ENCODE measurements at places on chromosomes 7 and 10.

- DNase-seq = no peak
Measured at GRCh38 chr10:73584737-73585136, 6.4 kb downstream of the USP54 start.

DNA sequence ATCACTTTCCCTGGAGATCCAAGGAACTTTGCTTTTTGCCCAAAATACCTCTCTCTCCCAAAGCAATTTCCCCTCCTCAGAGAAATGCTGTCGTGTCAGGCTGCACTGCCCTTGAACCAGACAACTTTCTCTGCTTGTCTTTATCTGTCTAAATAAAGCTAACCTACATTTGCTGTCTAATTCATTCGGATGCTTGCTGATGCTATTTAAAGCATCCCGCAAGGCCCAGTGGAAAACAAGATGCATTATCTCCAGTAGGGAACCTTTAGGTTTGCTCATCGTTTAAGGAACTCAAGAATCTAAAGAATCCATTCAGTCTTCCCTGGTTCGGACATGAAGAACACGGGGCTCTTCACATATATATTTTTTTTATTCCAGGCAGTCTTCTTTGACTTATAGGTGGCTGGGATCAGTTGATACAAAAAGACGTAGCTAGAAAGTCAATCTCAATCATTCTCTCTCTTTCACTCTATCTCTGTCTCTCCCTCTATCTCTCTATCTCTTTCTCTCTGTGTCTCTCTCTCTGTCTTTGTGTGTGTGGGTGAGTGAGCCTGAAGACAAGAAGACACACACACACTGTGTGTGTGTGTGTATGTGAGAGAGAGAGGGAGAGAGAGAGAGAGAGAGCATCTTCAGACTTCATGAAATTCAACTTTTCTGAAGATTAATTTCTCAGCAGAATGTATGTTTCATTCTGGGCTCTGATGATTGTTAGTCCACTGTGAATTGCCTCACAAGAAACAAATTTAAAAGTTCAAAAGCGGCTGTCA, 92.8 kb upstream of the MKLN1 start:
- no peak for DNase-seq

DNA sequence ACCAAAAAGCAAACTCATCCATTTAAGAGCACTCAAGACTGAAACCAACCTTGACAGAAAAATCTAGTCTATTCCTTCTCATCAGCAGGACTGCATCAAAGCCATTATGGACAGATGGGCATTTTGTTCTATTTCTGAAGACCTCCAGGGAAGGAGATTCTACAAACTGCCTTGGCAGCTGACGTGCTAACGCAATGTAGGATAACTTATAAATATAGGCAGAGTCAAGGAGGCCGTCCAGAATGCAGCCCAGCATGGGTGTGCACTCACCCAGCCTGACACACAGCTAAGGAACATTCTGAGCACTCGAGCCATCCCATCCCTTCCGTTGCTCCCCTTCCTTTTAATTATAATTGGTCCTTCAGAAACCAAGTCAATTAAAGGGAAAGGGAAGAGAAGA, 25.3 kb upstream of the NEBL start:
- DNase-seq = no peak

DNA sequence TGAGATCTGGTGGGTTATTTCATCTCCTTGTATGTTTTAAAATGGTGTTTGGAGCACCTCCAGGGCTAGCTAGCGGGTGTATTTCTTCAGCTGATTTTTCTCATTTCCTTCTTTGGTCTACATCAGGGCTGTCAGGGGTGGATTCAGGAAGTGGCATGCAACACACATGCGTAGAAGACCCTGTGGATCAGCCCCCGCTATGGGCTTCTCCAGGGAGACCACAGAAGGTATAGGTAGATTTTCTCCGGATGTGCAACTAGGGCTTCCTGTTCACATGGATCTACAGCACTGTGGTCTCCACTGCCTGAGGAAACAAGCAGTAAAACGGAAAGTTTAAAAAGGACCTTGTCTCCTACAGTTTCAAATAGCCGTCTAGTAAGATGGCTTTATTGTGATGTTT, 10.4 kb downstream of the NUB1 start:
- peak; percentile 68 for DNase-seq

GRCh38 chr7:44218418-44219201, 17.8 kb downstream of the YKT6 start:
- DNase-seq = no peak

DNA sequence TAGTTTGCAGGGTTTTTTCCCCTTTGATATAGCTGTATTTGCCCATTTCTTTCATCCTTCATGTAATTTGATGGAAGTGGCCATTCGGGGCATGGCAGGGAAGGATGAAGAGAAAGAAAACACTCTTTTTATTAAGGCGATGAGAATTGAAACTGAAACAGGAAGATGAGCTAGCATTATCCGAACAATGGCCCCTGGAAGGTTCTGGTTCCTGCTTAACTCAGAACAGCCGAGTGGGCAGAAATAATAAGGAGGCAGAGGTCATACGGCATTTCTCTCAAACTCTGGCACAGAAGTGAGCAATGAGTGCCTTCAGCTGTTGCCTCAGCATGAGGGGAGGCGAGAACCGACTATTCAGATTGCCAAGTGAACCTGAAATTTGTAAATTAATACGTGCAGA, 113.2 kb upstream of the MYO3A start:
- no peak for DNase-seq

- no peak for DNase-seq
Measured at GRCh38 chr7:155865830-155866525, 53.7 kb upstream of the SHH start.

DNA sequence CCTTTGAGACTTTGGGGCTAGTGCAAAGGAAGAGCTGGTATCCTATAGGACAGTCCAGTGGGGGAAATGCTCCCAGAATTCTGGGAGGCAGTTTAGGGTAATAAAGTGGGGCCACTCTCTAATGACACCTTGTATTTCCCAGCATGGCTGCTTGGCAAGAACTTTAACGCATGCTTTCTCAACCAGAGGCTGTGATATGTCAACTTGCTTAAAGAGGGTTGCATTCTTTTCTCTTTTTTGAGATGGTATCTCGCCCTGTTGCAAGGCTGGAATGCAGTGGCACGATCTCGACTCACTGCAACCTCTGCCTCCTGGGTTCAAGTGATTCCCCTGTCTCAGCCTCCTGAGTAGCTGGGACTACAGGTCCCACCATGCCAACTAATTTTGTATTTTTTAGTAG, 38.4 kb downstream of the ALDH18A1 start:
- DNase-seq = no peak

- DNase-seq = peak; percentile 29
Measured at GRCh38 chr7:97179454-97180104, 62.1 kb downstream of the SDHAF3 start.

GRCh38 chr10:117472872-117473271, 69.7 kb upstream of the EMX2 start:
- no peak for DNase-seq

- no peak for DNase-seq
Measured at GRCh38 chr7:112365551-112365950, 84.7 kb upstream of the IFRD1 start.

GRCh38 chr7:139047970-139048369, 12.1 kb upstream of the ZC3HAV1L start:
- no peak for DNase-seq

- DNase-seq = no peak
Measured at GRCh38 chr7:17402628-17403278, 104.3 kb downstream of the AHR start.

GRCh38 chr10:60906411-60906810, 37.6 kb downstream of the RHOBTB1 start:
- DNase-seq = no peak

GRCh38 chr10:36391405-36391804, 734.0 kb upstream of the ANKRD30A start:
- no peak for DNase-seq

DNA sequence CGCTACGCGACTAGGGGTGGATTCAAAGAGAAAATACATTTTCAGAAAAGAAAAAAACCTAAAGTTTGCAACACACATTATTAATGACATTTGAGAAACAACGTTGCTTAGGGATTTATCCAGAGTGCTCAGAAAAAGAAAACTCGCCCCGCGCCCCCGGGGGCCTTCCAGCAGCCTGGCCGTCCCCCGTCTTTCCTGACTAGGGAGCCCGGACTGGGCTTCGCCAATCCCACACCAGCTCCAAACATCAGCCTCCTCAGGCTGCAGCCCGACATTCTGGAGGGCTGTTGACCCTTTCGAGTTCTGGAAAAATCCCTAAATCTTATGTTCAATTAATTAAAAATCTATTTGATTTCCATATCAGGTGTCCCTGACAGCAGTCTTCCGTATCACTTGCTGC, 48.6 kb downstream of the CLEC2L start:
- no peak for DNase-seq

DNA sequence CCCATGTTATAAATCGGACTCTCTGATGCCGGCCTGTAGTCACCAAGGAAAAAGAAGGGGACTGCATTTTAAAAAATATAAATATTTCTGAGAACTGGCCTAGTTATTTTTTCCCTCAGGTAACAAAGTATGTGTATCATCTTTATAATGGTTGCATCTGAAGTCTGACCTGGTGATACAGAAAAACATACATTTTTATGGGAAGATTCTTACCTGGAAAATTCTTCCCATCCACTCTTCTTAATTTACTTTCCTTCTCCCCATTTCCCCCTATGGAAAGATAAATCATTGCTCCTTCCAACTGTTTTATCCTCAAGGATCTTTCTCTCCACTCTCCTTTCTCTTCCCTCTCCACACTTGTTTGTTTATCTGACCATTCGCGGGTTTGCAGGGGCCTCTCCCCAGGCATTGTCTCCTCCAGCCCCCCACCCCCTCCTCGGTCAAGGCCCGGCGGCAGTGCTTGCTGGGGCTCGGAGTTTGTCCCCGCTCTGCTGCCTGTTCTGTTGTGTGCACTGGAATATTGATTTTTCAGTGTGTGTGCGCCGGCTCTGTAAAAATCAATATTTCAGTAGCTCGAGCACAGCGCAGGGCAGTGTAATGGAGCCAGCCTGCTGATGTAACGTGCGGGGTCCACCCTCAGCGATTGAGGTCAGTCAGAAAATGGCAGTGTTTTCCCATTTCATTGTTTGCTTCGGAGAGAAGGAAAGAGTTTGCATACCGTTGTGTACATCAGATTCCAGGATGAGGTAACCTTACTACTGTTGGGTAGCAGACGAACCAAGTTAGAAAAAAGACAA, 199.5 kb upstream of the NFE2L3 start:
- no peak for DNase-seq

- DNase-seq = no peak
Measured at GRCh38 chr10:54914049-54914448, 113.0 kb upstream of the PCDH15 start.

DNA sequence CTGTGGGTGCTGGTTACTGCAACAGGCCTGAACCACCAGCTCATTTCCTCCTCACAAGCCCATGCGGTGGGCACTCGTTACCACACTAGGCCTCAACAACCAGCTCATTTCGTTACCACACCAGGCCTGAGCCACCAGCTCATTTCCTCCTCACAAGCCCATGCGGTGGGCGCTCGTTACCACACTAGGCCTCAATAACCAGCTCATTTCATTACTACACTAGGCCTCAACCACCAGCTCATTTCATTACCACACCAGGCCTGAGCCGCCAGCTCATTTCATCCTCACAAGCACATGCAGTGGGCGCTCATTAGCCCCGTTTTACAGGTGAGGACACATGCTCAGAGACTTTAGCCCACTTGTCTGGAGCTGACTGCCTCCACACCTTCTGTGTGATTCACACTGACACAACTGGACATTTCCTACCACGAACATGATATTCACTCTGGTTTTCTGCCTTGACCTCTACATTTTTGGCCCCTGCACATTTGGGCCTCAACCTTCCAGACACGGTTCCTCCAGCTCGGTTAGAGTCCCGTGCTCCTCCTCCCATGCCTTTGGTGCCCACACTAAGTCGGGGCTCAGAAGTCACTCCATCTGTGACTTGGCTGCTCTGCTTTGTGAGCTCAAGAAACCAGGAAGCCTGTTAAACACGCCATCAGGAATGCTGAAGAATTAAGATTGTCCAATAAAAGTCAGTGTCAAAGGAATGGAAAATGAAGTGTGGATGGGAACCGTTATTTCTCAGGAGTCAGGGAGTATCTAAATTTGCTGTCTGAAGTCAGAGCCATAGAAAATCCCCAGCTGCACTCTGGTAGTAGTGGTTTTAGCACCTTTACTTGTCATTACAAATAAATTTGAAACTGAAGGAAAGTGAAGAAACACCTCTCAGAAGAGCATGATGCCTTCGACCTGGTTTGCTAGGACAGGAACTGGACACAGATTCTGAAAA, 55.8 kb upstream of the LANCL2 start:
- DNase-seq = peak; percentile 93
